NCI-H460 (cell line): ENCODE measurements at places on chromosomes 13 and 19.
A peak's percentile ranks its signal among the peaks of the same experiment; 100 is the strongest.

GRCh38 chr13:65917731-65918130 lies 1312.4 kb downstream of the PCDH9 start:
- no peak for DNase-seq

DNA sequence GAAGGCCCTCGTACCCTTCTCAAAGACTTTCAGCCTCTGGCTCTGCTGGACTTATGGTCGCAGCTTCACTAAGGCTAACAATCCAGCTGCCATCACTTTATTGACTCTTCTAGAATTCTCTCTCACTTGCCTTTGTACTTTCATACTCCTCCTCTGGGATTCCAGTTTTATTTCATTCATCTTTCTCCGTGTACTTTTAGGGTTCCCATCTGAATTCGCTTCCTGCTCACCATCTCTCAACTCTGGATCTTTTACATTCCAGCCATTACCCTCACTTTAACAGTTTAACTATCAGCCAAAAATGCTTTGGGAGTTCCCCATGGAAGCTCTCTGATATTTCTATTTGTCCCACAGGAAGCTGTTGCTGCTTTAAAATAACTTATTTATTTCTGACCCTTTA lies 149.3 kb upstream of the KL start:
- DNase-seq: no peak

- no peak for DNase-seq
These were observed 44.5 kb downstream of the RFX2 start for GRCh38 chr19:6065685-6066374.

GRCh38 chr19:2315121-2315817 lies 7.3 kb upstream of the LINGO3 start:
- DNase-seq: no peak

DNA sequence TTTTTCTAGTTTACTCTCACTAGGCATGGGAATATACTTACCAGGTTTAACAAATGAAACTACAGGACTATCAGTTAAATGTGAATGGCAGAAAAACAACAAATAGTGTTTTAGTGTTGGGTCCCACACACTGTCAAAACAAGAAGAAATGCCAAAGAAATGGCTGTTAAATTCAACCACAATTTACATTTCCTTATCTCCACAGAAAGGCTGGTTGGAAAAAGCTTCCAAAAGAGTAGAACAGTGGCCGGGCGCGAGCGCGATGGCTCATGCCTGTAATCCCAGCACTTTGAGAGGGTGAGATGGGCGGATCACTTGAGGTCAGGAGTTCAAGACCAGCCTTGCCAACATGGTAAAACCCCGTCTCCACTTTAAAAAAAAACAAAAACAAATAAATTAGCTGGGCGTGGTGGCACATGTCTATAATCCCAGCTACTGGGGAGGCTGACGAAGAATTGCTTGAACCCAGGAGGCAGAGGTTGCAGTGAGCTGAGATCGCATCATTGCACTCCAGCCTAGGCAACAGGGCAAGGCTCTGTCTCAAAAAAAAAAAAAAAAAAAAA lies 66.5 kb downstream of the SERP2 start:
- DNase-seq: no peak

GRCh38 chr13:41017817-41018601 lies 1.1 kb downstream of the ELF1 start:
- DNase-seq: no peak

DNA sequence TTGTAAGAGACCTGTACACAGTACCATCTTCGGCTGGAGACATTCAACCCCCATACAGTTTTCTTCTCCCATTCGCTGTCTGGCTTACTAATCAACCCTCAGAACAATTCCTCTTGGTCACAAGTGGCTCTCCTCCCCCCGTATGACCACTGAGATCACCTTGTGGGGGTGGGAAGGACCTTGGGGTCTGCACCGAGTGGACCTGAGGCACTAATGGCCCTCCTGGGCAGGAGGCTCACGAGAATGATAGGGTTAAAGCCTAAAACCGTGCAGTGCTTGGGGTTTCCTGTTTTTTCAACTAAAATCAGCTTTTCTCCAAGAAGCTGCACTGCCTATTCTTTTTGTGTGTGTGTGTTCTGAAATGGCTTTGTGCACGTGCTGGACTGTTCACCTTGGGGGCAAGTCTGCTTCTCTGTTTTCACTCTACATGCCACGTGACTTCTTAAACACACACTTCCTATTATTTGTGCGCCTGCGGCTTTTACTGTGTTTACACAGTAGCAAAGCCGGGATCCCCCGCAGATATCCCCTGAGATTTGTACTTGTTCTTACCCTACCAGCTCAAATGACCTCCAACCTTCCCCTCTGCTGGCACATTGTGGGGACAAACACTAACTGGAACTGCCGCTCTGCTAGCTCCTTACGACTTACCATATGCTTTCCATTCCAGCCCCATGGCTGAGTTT lies 12.3 kb downstream of the RBM26 start:
- no peak for DNase-seq

GRCh38 chr13:30204564-30204963 lies 102.8 kb downstream of the KATNAL1 start:
- DNase-seq: no peak

GRCh38 chr19:17557466-17557865 lies 2.0 kb downstream of the COLGALT1 start:
- no peak for DNase-seq

GRCh38 chr13:106619688-106620555 lies 52.0 kb upstream of the ARGLU1 start:
- peak; percentile 46 for DNase-seq

DNA sequence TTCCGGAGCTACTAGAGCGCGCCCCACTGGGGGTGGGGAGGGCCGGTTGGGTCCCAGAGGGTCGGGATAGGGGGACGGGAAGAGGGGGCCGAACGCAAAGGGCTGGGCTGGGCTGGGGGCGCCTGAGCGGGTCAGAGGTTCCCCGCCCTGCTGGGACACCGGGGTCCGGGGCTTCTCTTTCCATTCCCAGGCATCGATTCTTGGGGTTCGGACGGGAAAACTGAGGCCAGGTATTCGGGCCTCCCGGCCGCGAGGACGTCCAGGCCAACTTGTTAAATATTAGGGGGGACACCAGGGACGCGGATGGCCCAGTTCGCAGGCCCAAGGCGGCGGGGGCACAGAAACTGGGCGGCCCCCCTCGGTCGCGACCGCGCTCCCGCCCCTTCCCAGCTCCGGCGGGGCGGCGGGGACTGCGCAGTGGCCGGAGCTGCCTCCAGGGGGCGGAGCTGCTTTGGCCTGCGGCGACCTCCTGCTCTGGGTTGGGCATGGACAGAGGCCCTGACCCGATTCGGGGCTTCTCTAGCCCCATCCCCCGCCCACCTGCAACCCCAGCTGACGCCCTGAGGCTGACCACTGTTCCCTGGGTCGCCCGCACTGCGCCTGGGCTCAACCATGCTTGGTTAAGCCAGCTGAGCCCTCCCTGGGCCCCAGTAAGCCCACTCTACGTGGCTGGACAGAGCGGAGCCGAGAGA lies 1.2 kb upstream of the KLF16 start:
- DNase-seq: no peak

GRCh38 chr13:59946944-59947343 lies 216.8 kb downstream of the DIAPH3 start:
- DNase-seq: no peak
